ENCODE measurements at places on chromosomes 2 and 18.

- DNase-seq, result no peak
Observed at GRCh38 chr2:119155633-119156032, 2.9 kb downstream of the C1QL2 start.

DNA sequence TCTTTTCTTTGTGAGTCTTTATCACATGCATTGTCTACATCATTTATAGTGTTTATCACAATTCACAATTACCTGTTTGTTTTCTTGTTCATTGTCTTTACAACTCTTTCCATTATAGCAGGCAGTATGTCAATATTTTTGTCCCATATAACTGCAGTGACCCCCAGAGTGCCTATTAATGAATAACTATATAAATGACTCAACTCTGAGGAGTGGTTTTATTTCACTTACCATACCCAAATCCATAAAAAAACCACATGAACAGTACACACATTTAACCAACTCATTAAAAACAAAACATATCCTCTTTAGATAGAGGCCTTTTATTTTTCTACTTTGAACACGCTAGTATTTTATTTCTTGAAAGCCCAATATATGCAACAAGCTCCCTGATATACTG, 1419.1 kb upstream of the NXPH2 start:
- no peak for DNase-seq

- no peak for DNase-seq
Observed at GRCh38 chr2:10223932-10224720, 78.6 kb upstream of the HPCAL1 start.

- no peak for DNase-seq
Observed at GRCh38 chr2:84519332-84519957, 3.1 kb downstream of the DNAH6 start.

- no peak for DNase-seq
Observed at GRCh38 chr18:48940854-48941611, 9.7 kb downstream of the SMAD7 start.

- DNase-seq, result no peak
Observed at GRCh38 chr2:96806468-96807126, 9.5 kb upstream of the CNNM3 start.

GRCh38 chr2:45195916-45196315, 186.7 kb upstream of the SIX2 start:
- no peak for DNase-seq

All from hepatic stellate cell (primary cell).